ENCODE measurements at places on chromosomes 5 and 9.

- DNase-seq, result no peak
Measured at GRCh38 chr9:34276772-34277171, 52.3 kb downstream of the KIF24 start.

- DNase-seq, result no peak
Measured at GRCh38 chr5:111563031-111563822, 50.9 kb upstream of the STARD4 start.

DNA sequence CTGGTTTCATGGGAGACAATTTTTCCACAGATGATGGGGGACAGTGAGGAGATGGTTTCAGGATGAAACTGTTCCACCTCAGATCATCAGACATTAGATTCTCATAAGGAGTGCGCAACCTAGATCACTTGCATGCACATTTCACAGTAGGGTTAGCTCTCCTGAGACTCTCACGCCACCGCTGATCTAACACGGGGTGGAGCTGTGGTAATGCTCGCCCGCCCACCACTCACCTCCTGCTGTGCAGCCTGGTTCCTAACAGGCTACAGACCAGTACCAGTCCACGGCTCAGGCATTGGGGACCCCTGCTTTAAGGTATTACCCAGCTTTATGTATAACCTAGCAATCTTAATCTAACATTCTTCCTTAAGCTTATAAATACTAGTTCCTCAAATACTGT, 35.6 kb downstream of the TTC39B start:
- no peak for DNase-seq

- no peak for DNase-seq
Measured at GRCh38 chr9:109600142-109600541, 102.0 kb upstream of the PTPN3 start.

- no peak for DNase-seq
Measured at GRCh38 chr9:112544477-112544876, 57.9 kb downstream of the KIAA1958 start.

DNA sequence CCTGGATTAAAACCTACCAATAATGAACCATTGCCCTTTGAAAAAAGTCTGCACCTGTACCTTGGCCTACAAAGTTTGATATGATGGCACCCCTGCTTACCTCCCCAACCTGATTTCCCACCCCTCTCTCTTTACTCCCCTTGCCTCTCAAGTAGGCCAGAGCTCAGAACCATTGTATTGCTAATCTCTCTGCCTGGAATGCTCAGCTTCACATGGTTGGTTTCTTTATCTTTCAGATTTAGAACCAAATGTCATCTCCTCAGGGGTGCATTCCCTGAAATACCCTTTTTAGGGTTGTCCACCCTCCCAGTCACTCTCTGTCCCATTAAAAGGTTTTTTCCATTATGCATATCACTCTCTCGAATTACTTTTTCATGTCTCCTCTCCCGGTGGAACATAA, 116.6 kb upstream of the VCAN start:
- DNase-seq, result no peak

GRCh38 chr5:147887026-147887627, 8.6 kb downstream of the SCGB3A2 start:
- no peak for DNase-seq

DNA sequence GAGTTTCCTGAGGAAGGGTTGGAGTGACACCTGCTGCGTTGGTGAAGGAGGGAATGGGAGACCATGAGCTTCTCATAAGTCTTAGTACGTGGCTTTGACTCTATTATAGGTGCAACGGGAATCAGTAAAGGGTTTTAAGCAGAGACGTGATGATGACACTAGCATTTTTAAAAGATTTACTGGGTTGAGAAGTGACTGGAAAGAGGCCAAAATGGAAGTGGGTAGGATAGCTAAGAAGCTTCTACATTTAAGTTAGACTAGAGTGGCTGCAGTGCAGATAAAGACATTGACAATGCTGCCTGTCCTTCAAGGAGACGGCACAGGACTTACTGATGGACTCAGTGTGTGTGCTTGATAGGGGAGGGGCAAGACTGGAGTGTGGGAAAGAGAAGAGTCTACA, 6.2 kb downstream of the GAPT start:
- no peak for DNase-seq

DNA sequence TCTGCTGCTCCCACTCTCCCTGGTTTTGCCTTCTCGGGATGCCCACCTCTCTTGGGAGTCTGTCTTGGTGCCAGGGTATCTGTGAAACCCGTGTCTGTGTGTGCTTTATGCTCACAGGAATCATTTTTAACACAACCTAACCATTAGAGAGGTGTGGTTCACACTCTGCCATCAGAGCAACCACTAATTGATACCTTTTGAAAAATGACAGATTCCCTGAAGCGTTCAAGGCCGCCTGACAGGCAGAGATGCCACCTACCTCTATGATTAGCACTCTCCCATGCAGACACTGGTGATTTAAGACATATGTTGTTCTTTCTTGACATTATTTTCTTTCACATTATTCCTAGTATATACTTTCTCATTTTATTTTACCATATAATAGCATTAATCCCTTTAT, 207.3 kb upstream of the SGCD start:
- no peak for DNase-seq

GRCh38 chr5:139275956-139276355, 17.6 kb upstream of the MATR3 start:
- DNase-seq, result no peak

- no peak for DNase-seq
Measured at GRCh38 chr9:110752766-110753165, 84.2 kb downstream of the MUSK start.

DNA sequence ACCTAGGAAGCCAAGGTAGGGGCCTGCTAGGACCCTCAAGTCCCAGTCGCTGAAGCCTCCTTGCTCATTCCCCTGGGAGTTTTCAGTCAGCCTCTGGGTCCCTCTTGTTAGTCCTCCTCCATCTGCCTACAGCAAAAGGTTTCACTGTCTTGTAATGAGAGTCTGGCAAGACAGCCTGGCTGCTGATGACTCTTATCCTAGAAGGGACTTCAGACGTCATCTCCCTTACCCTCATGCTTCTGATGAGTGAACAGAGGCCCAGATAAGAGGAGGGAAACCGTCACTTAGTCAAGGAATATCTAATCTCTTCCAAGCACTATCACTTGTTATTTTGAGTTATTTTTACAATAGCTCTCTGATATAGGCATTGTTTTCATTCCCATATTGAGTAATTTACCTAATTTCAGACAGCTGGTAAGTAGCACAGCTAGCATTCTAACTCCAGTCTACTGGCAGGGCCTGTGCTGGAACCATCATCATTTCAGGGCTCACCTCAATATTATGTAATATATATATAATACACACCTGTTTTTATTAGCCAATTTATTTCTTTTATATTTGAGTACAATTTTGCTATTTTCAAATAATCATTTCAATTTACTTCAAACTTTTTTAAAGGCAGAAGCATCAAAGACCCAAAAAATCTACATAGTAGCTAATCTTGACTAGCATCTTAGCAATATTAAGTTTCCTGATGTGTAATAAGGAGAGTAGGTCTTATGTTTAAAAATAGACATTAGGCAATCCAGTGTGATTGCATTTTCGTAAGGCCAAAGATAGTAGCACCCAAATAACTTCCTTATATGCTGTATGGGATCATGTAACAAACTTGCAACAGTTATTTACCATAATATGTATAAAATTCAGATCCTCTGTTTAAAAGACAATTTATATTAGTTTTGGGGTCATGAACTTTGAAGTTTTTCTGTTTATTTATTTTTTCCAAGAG, 7.9 kb downstream of the CMYA5 start:
- no peak for DNase-seq

DNA sequence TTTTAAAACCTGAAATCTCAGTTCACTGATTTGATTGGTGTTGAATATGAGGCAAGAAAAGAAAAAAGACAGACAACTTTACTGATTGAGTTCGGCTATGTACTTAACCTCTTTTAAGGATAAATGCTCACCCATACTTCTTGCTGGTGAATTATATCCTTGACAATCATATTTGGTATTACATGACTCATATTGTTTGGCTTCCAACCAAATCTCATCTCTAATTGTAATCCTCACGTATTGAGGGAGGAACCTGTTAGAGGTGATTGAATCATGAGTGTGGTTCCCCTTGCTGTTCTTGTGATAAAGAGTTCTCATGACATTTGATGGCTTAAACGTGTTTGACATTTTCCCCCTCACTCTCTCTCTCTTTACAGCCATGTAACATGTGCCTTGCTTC, 255.6 kb upstream of the IZUMO3 start:
- no peak for DNase-seq

- DNase-seq, result no peak
Measured at GRCh38 chr5:13866792-13867191, 77.7 kb downstream of the DNAH5 start.

DNA sequence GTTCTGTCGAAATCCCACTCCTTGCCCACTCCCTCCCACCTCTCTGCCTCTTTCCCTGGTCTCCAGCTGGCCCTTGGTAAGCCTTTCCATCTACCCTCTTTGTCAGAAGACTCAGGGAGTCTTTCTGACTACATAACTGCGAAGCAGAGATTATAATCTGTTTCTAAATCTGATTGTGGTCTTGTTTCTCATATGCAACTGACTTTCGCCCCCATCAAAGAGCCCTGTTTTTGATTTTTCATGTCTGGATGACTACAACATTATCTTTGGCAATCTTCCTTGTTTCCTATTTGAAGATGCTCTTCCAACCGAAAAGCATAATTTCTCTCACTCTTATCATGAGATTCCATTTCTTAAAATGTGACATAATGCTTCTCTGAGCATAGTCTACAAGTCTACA, 218.2 kb upstream of the ADAMTSL1 start:
- DNase-seq, result no peak

GRCh38 chr9:27934471-27934870, 361.2 kb upstream of the C9orf72 start:
- no peak for DNase-seq

GRCh38 chr9:127202461-127203169, 62.0 kb upstream of the GARNL3 start:
- no peak for DNase-seq

GRCh38 chr5:135708481-135709207, 125.8 kb upstream of the SLC25A48 start:
- no peak for DNase-seq

- DNase-seq, result no peak
Measured at GRCh38 chr9:129509533-129509928, 111.4 kb downstream of the C9orf50 start.

- DNase-seq, result no peak
Measured at GRCh38 chr5:162434281-162434680, 366.7 kb downstream of the GABRG2 start.

DNA sequence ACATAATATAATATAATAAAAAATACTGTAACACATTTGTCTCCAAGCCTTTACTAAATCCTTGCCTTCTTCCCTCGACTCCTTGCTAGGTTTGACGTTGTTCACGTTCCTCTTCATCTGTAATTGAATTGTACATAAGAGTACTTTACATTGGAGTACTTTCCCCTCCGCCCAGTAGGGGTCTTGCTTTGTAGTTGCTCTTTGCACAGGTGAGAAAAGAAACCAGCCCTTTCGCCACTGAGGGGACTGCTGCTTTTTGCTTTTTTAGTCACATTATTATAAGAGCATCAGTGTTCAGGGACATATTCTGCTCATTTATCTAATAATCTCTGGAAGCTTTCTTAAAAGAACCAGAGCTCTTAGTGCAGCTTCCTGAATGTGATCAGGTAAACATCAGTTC, 115.0 kb downstream of the CETN3 start:
- DNase-seq, result no peak

- no peak for DNase-seq
Measured at GRCh38 chr5:56876327-56876726, 33.1 kb upstream of the SETD9 start.

DNA sequence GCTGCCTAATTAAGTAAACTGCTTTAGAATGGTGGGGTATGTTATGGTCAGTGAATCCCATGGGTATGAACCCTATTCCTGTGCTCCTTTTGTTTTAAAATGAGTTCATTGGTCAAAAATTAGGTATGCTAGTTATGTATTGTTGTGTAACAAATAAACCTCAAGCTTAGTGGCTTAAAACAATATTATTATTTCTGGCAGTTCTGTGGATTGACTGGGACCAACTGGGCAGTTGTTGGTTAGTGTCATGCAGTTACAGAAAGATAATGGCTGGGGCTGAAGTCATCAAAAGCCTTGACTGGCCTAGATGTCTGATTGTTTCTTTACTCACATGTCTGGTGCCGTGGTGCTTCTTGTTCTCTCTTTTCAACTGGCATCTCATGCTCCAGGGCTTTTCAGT, 8.9 kb upstream of the PTAR1 start:
- DNase-seq, result no peak

DNA sequence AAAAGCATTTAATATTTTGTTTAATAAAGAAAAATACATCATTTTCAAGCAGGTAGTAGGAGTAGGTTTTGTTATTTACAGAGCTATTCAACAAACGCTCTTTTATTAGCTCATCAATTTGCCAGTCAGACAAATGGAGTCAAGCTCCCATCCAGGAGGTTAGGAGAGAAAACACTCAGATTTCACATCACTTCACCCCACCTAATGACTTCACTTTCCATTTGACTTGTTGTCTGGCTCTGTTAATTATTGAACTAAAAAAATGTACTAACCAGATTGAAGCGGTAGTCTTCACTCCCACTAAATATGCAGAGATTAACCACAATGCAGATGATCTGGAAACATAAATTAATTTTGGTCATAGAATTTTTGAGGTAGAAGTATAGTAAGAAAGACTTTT, 193.6 kb upstream of the VCAN start:
- no peak for DNase-seq

DNA sequence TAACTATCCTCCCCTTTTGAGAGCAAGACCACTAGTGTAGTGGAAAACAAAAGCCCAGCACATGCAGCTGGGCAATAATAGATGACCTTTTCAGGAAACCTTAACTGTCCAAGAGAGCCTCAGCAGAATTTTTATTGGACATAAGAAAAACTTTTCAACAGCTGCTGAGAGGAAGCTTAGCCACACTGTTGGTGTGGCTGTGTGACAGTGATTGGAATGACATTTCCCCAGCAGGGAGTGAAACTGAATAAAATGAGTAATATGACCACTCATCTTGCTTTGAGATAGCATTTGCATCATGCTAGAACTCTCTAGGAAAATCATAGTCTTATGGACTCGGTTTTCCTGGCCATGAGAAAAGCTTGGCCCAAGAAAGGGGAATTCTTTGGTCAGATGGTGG, 687.8 kb downstream of the SLCO4C1 start:
- no peak for DNase-seq

- DNase-seq, result no peak
Measured at GRCh38 chr5:59212596-59212995, 629.7 kb downstream of the RAB3C start.

- no peak for DNase-seq
Measured at GRCh38 chr5:19497229-19497815, 490.7 kb downstream of the CDH18 start.

GRCh38 chr5:126023994-126024441, 399.2 kb upstream of the GRAMD2B start:
- no peak for DNase-seq

GRCh38 chr9:36938617-36939016, 95.5 kb downstream of the PAX5 start:
- no peak for DNase-seq

- no peak for DNase-seq
Measured at GRCh38 chr5:147893820-147894219, 12.5 kb downstream of the C5orf46 start.

All from esophagus squamous epithelium (tissue), 5 donors.